H9 (cell line): ENCODE measurements at places on chromosomes 12 and 14.
A peak's percentile ranks its signal among the peaks of the same experiment; 100 is the strongest.

GRCh38 chr12:8905546-8905945 lies 8.8 kb upstream of the PHC1 start:
- H3K27ac ChIP-seq: peak overlapping the region; percentile 95
- H3K36me3 ChIP-seq: peaks cover 20% of the 10 kb centered on the region
- H3K27me3 ChIP-seq: no peaks in the 10 kb centered on the region
- DNase-seq: peak; percentile 68
- H3K4me3 ChIP-seq: peak overlapping the region; percentile 19; the same call in 1 of the 3 replicates
- H3K4me1 ChIP-seq: peaks cover 2% of the 10 kb centered on the region; the same call in 1 of the 2 replicates

- H3K36me3 ChIP-seq: peaks cover 7% of the 10 kb centered on the region
- no peaks in the 10 kb centered on the region for H3K4me1 ChIP-seq
- H3K27ac ChIP-seq: no peak overlapping the region
- no peak for DNase-seq
Observed at GRCh38 chr12:88691811-88692210, 111.5 kb upstream of the KITLG start.

GRCh38 chr12:107631715-107632114 lies 53.9 kb upstream of the PWP1 start:
- H3K27me3 ChIP-seq: no peaks in the 10 kb centered on the region
- H3K4me3 ChIP-seq: no peak overlapping the region
- peaks cover 15% of the 10 kb centered on the region; the same call in 1 of the 2 replicates for H3K4me1 ChIP-seq
- H3K27ac ChIP-seq: no peak overlapping the region
- no peaks in the 10 kb centered on the region; the same call in 1 of the 2 replicates for H3K36me3 ChIP-seq

- no peaks in the 10 kb centered on the region for H3K27me3 ChIP-seq
- DNase-seq: no peak
- H3K4me1 ChIP-seq: peaks cover 6% of the 10 kb centered on the region
- H3K27ac ChIP-seq: no peak overlapping the region
- H3K4me3 ChIP-seq: no peak overlapping the region
- peaks cover 7% of the 10 kb centered on the region; the same call in 2 of the 3 replicates for H3K36me3 ChIP-seq
Observed at GRCh38 chr12:45246236-45246635, 30.3 kb downstream of the ANO6 start.

- H3K27ac ChIP-seq: peak overlapping the region; percentile 36
- peaks cover 26% of the 10 kb centered on the region; the same call in 1 of the 2 replicates for H3K36me3 ChIP-seq
- no peaks in the 10 kb centered on the region for H3K27me3 ChIP-seq
- no peak overlapping the region for H3K4me3 ChIP-seq
Observed at GRCh38 chr12:108839018-108839889, 18.1 kb downstream of the SSH1 start.

GRCh38 chr14:100532906-100533655 lies 54.1 kb downstream of the BEGAIN start:
- H3K4me1 ChIP-seq: no peaks in the 10 kb centered on the region
- H3K4me3 ChIP-seq: no peak overlapping the region
- no peak overlapping the region for H3K27ac ChIP-seq
- no peaks in the 10 kb centered on the region for H3K36me3 ChIP-seq
- no peaks in the 10 kb centered on the region; the same call in 1 of the 2 replicates for H3K27me3 ChIP-seq
